ENCODE measurements at places on chromosomes 5 and 9. TPM values are rescaled to one million over a fixed set of nuclear protein-coding genes. Genes with fewer than 3 reads are reported as not detected.

C9orf40 gene
- total RNA-seq: 2.2 TPM

SLC22A4 gene
- total RNA-seq: 1.8 TPM

PDE6A gene
- 0.49 TPM for total RNA-seq

SV2C gene
- 0.63 TPM for total RNA-seq

BTNL3 gene
- total RNA-seq: not detected

WHRN gene
- total RNA-seq: 10.9 TPM

FAM240B gene
- not detected for total RNA-seq

MAP1B gene
- 98.0 TPM for total RNA-seq

Measured in lower leg skin (tissue), 4 donors.